Astrocyte (in vitro differentiated cells and primary cell): ENCODE measurements at places on chromosomes 2 and 18. TPM values are rescaled to one million over a fixed set of nuclear protein-coding genes. Genes with fewer than 3 reads are reported as not detected.

DNA sequence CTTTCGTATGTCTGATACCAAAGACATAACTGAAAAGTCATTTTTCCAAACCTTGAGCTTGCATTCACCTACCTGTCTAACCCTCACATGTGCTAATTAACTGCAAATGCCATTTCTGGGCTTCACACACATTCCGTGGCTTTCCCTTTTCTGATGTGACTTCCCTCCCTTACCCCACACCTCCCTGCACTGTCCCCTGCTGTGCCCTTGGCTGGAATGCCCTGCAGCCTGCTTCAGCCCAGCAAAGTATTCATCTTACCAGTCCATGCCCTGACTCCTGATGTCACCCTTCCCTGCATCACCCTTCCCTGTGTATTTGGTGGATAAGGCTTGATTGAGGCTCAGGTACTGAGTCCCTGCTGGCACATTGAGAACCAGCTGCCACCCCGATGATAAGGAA, 12.2 kb downstream of the RETSAT start:
- H3K36me3 ChIP-seq, result peaks cover 7% of the 10 kb centered on the region
- H3K4me1 ChIP-seq, result peaks cover 3% of the 10 kb centered on the region
- DNase-seq, result no peak
- H3K4me3 ChIP-seq, result no peak overlapping the region

DNA sequence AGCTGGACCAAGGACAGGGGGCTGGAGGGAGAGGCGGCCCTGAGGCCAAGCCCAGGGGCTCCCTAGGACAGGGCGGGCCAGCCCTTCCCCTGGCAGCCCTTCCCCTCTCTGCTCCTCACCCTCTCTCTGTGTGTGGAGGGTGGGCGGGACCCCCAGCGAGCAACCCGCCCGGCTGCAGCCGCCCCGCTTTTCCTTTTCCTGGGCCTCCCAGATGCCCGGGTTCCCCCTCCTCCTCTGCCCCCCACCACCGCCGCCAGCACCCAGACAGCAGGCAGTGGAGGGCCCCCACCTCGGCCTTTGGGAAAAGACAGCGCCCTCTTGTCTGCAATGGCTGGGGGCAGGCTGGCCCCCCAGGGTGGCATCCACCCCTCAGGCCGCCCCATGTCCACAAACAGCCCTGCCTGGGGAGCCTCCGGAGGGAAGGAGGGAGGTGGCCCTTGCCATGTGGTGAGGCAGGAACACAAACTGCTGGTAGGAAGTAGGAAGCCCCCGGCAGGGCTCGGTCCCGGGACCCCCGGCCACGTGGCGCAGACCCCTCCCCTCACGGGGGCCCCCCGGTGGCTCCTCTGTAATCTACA, 135.1 kb upstream of the CTDP1 start:
- H3K4me1 ChIP-seq, result no peaks in the 10 kb centered on the region
- no peak overlapping the region for H3K27ac ChIP-seq
- H3K36me3 ChIP-seq, result no peaks in the 10 kb centered on the region
- DNase-seq, result no peak

The TMEM37 gene
- total RNA-seq, result 1.6 and 3.3 TPM in 2 replicates

- H3K4me3 ChIP-seq, result no peak overlapping the region
- H3K36me3 ChIP-seq, result no peaks in the 10 kb centered on the region
- peaks cover 18% of the 10 kb centered on the region for H3K4me1 ChIP-seq
- H3K27me3 ChIP-seq, result no peaks in the 10 kb centered on the region
- H3K27ac ChIP-seq, result no peak overlapping the region
Observed at GRCh38 chr2:237901932-237902850, 42.8 kb downstream of the RAMP1 start.

DNA sequence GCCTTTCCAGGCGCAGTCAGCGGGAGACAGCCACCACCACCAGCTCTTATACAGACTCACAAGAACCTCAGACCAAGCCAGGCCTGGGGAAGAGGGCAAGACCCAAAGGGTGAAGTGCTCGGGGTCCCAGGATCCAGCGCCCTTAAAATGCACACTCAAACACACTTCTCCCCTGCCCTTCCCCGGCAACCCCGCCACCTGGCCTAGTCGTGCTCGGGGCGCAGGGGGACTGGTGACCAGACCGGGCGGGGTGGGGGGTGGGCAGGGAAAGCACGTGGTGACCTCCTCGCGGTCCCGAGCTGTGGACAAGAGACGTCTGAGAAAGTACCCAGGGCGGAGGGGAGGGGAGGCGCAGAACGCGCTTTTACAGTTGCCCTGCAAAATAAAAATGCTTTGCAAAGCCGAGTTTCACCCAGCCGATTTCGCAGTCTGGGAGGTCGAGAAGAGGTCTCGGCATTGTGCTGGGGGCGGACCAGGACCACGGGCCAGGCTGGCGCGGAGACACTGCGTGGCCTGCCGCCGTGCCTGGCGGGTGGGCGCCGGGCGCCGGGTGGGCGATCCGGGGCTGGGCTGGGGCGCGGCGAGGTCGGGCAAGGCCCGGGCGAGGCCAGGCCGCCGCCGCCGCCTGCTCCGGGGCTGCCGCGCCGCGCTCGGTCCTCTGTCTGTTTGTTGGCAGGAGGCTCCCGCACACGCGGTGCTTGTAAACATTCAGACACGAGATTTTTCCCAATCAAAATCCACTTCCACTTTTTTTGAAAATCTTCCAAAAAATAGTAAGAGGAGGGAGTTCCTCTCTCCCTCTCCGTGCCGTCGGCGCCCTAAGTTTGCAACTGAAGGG, 2.0 kb downstream of the BCL11A start:
- DNase-seq, result peak; percentile 35
- no peaks in the 10 kb centered on the region for H3K36me3 ChIP-seq
- peaks cover 6% of the 10 kb centered on the region for H3K4me1 ChIP-seq
- H3K4me3 ChIP-seq, result peak overlapping the region; percentile 91

GRCh38 chr2:16106619-16107018, 166.3 kb downstream of the MYCN start:
- no peaks in the 10 kb centered on the region for H3K27me3 ChIP-seq
- H3K36me3 ChIP-seq, result no peaks in the 10 kb centered on the region
- H3K27ac ChIP-seq, result no peak overlapping the region
- no peak overlapping the region for H3K4me3 ChIP-seq
- H3K4me1 ChIP-seq, result no peaks in the 10 kb centered on the region

GRCh38 chr2:224591220-224591619, 6.1 kb upstream of the CUL3 start:
- no peak overlapping the region for H3K4me3 ChIP-seq
- H3K36me3 ChIP-seq, result no peaks in the 10 kb centered on the region
- no peaks in the 10 kb centered on the region for H3K27me3 ChIP-seq
- H3K4me1 ChIP-seq, result no peaks in the 10 kb centered on the region
- no peak for DNase-seq

- H3K36me3 ChIP-seq, result peaks cover 36% of the 10 kb centered on the region
- peak overlapping the region; percentile 90 for H3K27ac ChIP-seq
- no peaks in the 10 kb centered on the region for H3K27me3 ChIP-seq
- H3K4me1 ChIP-seq, result peaks cover 29% of the 10 kb centered on the region
- H3K4me3 ChIP-seq, result peak overlapping the region; percentile 76
Observed at GRCh38 chr2:3575534-3576262, 638 bp downstream of the RPS7 start.

The SCLY gene
- total RNA-seq, result 12.1 and 15.4 TPM in 2 replicates

DNA sequence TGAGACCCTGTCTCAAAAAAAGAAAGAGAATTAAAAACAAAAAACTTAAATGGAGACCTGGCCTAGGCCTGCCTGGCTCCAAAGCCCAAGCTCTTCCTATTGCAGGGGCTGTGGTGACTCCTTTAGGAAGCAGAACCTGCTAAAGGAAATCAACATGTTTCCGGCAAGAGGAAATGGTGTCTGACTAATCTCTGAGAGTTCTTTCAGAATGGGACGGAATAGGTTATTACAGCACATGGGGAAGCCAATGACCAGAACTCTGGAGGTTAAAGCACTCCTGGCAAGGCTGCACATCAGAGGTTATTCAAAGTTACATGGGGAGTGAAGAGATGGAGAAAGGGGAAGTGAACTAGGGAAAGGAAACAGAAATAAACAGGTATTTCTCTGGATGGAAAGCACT, 21.4 kb downstream of the KIF3C start:
- no peaks in the 10 kb centered on the region for H3K27me3 ChIP-seq
- no peaks in the 10 kb centered on the region for H3K36me3 ChIP-seq
- peaks cover 24% of the 10 kb centered on the region for H3K4me1 ChIP-seq
- DNase-seq, result no peak
- H3K27ac ChIP-seq, result no peak overlapping the region

GRCh38 chr2:38671303-38671702, 5.4 kb downstream of the GALM start:
- no peaks in the 10 kb centered on the region for H3K36me3 ChIP-seq
- H3K27me3 ChIP-seq, result no peaks in the 10 kb centered on the region
- DNase-seq, result no peak
- H3K27ac ChIP-seq, result no peak overlapping the region
- H3K4me3 ChIP-seq, result no peak overlapping the region

The ADGRF3 gene
- 0.16 and 0.17 TPM in 2 replicates for total RNA-seq
